ENCODE measurements at places on chromosomes 5 and 9.

DNA sequence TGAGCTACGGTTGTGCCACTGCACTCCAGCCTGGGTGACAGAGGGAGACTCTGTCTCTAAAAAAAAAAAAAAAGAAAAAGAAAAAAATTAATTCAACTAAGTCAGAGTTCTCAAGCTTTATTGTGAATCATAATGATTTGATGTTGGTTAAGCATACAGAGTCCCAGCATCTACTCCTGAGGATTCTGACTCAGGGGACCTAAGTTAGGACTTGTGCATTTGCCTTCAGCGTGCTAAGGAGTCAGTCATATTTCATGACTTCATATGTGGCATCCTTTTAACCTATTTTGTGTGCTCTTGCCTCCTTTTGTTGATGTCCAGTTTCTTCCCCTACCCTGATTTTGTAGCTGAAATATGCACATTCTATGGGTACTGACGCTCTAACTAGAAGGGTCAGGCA lies 2.9 kb downstream of the MYOZ3 start:
- DNase-seq, result no peak

DNA sequence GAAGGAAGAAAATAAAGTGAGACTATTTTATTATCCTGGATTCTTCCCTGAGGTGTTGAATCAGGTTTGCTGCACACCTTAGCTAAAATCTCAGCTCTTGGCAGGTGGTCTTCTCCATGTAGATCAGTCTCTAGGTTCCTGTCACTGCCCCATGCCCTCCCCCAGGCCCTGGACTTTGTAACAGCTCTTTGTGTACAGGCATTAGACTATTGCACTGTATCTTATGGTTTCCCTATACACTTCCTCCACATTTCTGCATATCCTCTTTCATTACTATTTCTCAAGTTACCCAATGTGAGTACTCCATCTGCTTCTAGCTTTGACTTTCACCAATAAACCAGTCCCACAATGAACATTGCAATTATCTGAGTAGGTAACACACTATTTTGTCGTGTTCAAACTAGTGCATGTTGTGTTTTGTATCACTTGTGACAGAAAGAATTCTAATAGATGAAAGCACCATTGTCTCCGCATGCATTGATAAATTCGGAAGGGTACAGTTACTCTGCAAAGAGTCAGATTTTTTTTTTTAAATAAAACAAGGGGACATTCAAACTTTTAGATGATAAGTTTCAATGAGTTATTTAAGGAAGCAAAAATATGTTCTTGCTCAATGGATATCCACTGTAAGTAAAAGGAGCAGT lies 1348.7 kb upstream of the C9orf72 start:
- no peak for DNase-seq

GRCh38 chr9:13807118-13807517 lies 506.8 kb downstream of the NFIB start:
- no peak for DNase-seq

GRCh38 chr9:81002906-81003305 lies 686.4 kb downstream of the TLE1 start:
- no peak for DNase-seq

DNA sequence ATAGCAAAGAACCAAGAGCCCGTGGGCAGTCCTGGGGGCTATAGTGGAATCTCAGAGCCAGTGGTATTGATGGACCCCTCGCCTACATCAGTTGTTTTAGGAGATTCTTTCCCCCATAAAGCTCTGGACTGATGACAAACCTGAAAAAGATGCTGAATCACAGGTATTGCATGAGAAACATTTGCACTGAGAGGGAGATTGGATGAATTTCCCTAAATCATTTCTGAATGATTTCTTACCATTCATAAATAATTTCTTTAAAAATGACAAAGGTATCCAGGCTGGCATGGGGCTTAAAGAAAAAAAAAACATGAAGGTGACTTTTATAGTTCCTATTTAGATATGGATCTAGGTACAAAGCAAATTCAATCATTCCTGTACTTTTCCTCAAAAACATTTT lies 54.0 kb upstream of the SLIT3 start:
- no peak for DNase-seq

- no peak for DNase-seq
Observed at GRCh38 chr5:61582205-61582820, 250.3 kb downstream of the ZSWIM6 start.

- no peak for DNase-seq
Observed at GRCh38 chr9:130128251-130128650, 44.0 kb upstream of the NCS1 start.

- DNase-seq, result no peak
Observed at GRCh38 chr5:68464424-68464823, 248.9 kb downstream of the PIK3R1 start.

DNA sequence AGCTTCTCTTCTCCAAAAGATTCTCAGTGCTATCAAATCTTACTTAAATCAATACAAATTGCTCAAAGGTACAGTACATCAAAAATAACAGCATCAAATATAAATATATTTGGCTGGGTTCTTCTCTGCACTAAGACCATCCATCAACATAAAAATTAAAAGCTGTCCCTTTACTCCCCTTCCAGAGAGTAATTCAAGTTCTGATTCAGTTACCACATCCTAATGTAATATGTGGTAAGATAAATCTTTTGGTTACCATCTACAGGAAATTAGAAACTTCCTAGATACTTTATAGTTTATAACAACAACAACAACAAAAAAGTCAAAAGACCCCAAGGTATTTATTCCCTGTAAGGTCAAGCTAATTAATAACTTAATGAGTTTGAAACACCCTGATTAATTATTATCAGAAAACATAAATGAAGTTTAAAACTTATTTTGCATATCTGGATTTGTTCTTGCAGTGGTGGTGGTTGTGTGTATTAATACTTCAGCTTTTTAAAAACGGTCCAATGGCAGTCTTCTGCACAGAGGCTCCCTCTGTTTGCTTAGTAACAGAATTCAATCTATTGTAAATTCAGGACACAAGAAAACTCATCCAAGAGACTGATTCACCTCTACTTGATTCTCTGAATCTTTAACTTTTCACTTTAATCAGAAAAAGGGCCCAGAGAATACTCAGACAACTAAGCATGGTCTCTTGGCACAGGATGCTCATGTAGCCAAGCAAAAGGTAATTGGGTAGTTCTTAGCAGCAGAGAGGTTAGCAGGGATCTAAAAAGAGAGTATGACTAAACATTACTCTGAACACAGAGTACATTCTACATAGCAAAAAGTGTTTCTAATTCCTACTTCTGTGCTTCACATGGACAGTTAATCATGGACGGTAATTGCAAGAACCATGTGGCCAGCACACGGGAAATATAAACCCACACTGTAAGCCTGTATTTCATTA lies 20.1 kb downstream of the DIAPH1 start:
- DNase-seq, result peak; percentile 27

- no peak for DNase-seq
Observed at GRCh38 chr9:100473276-100474081, 530 bp downstream of the TMEFF1 start.

DNA sequence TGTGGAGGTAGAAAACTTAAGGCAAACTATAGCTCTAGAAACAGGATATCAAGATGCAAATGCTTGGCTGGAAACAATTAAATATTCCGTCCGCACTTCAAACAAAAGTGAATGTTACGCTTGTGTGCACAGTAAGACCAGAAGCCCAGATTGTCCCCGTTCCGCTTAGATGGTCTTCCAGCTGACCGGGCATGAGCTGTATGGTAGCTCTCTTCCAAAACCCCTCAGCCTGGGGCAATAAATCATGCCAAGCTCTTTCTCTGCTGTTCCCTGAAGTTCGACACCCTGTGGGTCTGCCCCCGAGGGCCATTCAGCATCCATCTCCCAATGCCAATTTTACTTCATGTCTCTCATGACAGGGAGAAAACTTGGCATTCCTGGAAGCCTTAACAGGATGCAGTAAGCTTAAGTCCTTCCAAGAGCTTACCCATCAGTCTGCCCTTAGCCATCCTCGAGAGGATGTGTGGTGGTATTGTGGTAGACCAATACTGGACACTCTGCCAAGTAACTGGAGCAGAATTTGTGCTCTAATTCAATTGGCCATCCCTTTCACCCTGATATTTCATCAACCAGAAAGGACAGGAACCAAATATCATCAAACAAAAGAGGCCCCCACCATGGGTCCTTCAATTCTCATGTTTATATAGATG lies 70.7 kb upstream of the RANBP6 start:
- DNase-seq, result no peak

- no peak for DNase-seq
Observed at GRCh38 chr5:176533894-176534611, 3.1 kb downstream of the RNF44 start.

GRCh38 chr5:65800775-65801174 lies 78.8 kb downstream of the NLN start:
- DNase-seq, result no peak

- DNase-seq, result no peak
Observed at GRCh38 chr5:67263656-67264408, 67.2 kb upstream of the CD180 start.

DNA sequence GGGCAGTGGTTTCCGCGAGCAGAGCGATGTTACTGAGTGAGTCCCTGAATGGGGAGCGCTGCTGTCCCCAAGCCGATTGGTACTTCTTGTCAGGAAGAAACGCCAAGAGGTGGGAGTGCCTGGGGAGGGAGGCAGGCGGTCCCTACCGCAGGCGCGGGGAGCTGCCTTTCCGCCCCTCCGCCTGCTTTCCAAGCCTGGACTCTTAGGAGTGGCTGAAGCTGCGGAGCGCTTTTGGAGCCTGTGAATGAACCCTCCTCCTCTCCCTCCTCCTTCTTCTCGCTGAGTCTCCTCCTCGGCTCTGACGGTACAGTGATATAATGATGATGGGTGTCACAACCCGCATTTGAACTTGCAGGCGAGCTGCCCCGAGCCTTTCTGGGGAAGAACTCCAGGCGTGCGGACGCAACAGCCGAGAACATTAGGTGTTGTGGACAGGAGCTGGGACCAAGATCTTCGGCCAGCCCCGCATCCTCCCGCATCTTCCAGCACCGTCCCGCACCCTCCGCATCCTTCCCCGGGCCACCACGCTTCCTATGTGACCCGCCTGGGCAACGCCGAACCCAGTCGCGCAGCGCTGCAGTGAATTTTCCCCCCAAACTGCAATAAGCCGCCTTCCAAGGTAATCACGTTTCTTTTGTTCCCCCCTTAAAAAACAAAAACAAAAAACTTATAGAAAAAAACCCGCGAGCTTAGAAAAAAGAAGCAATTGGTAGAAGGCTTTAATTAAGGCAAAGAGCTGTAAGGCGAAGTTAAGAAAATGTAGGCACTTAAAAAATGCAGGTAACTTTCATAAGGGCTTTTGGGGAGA lies at the start of gene VCAN:
TSS of gene VCAN (plus strand) at position 340 of the 808 bp plus-strand sequence. CDS start 11,775 bp downstream, outside the sequence.
- DNase-seq, result no peak

GRCh38 chr9:34271265-34272006 lies 57.6 kb downstream of the KIF24 start:
- DNase-seq, result no peak
